ENCODE measurements at places on chromosomes 16 and 17. TPM values are rescaled to one million over a fixed set of nuclear protein-coding genes. Genes with fewer than 3 reads are reported as not detected.

- DNase-seq, result peak; percentile 46
These were observed 661 bp downstream of the GIT1 start for GRCh38 chr17:29588562-29589411.

TBX2 gene
- not detected for total RNA-seq

- no peak for DNase-seq
These were observed 15.0 kb downstream of the USP31 start for GRCh38 chr16:23134274-23134673.

- no peak for DNase-seq
These were observed 94.1 kb downstream of the PRKCB start for GRCh38 chr16:23929856-23930255.

- no peak for DNase-seq
These were observed 79.4 kb downstream of the ABCC6 start for GRCh38 chr16:16143931-16144330.

KRT13 gene
- 45.8 TPM for total RNA-seq

DNA sequence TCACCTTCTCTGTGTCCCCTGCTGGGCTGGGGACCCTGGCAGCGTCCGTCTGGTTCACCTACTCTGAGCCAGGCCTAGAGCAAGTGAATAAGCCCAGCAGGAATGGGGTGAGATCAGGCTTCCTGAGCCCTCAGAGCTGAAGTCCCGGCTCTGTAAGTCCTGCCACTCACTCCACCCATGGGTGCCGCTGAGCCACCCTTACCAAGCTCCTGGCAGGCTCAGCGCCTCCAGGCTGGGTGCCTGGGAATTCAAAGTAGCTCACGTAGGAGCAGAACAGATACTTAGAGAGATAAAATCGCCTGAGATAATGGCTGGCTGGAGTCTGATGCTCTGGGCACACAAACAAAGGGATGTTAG, 9.8 kb upstream of the LASP1NB start:
- DNase-seq, result peak; percentile 14

DNASE1L2 gene
- 0.99 TPM for total RNA-seq

DNA sequence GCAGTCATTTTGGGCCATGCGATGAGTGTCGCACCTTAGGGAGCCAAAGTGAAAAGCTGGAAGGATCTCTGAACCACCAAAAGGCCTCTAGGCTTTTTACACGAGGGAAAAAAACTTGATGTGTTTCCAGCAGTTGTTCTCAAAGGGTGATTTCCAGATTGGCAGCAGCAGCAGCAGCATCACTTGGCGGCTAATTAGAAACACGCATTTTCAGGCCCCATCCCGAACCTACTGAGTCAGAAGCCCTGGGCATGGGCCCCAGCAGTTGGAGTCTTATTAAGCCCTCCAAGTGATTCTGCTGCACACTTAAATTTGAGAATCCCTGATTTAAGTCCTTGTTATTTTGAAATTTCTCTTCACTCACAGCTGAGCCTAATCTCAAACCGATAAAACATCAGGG, 25.3 kb upstream of the PYY start:
- no peak for DNase-seq

- no peak for DNase-seq
These were observed 151.4 kb downstream of the KATNIP start for GRCh38 chr16:27701381-27701780.

- DNase-seq, result peak; percentile 51
These were observed 44.0 kb upstream of the AKTIP start for GRCh38 chr16:53546988-53547391.

GRCh38 chr16:26749072-26749471, 317.7 kb upstream of the C16orf82 start:
- DNase-seq, result no peak

DNA sequence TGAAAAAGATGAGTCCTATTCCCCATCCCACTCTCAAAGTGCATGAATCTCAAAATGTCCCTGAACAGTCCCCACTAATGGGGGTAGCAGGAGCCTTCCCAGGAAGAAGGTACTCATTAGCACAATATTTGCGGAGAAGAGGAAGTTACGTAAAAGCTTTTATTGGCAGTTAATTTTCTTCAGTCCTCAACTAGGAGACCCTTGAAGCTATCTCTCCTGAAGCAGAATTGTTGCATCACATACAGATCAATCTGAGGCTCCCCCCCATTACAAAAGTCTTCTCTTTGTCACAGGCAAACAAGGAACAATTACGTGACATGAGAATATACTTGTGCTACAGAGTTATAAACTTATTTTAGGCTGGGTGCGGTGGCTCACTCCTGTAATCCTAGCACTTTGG, 14.2 kb downstream of the SLFN12L start:
- no peak for DNase-seq

- DNase-seq, result peak; percentile 93
These were observed at the start of the genes SDF2 and SUPT6H for GRCh38 chr17:28661635-28662526. Gene SDF2, minus strand, starts transcription at chr17:28661906. Its CDS starts 30 bp downstream, at chr17:28661876. Gene SUPT6H, plus strand, starts transcription at chr17:28662205. Its CDS starts 11,197 bp downstream, at chr17:28673402.

NAGS gene
- total RNA-seq, result 4.2 TPM

C1QTNF8 gene
- 0.10 TPM for total RNA-seq

DNA sequence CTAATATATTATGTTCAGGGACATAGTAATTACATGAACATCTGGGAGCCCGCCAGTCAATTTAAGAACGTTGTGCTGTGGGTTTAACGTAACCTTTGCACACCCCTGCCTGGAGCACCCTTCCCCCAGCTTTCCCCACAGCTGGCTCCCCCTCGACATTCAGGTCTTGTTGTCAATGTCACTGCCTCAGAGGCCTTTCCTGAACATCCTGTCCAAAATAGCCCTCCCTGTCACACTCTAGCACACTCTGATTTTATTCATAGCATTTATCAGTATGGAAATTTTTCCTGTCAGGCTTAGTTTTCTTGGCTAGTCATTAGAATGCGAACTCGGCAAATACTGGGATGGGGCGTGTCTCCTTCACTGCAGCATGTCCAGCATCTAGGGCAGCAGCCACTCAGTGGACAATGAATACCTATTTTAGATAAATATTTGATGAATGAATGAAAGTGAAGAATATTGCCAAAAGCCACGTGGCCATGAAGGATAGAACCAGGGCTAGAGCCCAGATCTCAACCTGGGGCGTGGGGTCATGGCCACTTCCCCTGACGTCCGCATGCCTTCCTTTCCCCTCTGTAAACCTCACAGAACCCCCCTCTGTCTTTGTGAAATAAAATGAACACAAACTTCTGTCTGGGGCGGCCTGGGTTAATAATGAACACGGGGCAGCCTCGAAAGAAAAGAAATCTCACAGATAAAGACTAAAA, 10.5 kb downstream of the PIK3R6 start:
- no peak for DNase-seq

DNA sequence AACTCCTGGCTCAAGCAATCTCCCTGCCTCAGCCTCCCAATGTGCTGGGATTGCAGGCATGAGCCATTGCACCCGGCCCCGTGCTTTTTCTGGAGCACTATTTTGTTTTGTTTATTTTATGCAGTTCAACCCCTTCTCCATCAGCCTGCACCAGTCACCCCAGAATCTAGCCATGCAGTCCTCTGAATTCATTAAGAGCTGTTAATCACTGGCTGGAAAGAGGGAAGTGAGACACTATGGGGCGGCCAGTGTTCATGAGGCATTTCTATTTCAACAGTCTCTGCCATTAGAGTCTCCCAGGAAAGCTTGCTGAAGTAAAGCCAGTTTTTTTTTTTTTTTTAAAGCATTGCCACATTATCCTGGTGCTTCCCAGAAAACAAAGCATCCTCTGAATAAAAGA, 1.7 kb downstream of the VWA3A start:
- no peak for DNase-seq

DNA sequence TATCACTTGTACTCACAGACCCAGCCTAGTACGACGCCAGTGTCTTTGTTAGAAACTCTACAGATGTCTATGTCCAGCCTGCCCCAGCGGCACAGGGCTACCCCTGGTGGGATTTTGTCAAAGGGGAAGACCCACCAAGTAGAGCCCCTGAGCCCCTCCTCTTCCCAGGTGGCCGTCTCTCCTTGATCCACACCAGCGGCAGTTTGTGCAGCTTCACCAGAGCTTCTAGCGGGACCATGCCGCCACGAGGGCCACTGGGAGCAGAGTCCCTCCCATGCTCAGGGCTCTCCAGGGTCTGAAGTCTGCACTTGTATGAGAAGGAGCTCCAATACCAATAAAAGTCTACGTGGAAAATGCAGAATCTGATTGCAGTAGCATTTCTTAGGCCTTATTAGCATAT, 157.1 kb downstream of the RPTOR start:
- DNase-seq, result no peak

DNA sequence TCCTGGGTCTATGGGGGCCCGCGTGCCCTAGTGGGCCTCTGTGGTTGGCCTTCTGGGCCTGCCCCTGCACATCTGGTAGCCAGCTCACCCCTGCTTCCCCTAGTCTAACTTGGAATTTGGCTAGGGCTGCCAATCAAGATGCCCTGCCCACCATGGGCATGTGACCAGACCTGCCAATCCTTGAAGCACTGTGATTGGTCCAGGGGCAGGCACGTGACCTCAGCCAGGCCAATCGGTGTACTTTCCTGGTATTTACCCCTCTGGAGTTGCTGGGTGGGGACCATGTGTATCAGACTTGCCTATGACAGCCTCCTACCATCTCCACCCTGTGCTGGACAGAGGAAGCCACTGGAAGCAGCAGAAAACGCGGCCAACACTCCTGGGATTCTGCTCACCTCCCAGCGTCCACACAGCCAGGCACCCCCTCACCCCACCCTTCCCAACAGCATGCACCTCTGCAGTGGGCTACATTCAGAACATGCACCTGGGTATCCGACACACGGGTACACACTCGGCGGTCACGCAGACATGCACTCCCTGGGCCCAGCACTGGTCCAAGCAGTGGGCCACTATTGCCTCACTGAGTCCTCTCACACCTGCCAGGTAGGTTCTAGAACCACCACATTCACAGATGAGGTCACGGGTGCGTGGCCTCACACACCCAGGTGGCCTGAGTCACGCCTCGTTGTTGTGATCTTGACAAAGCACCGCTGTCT, 96.9 kb downstream of the RBFOX3 start:
- no peak for DNase-seq

DNA sequence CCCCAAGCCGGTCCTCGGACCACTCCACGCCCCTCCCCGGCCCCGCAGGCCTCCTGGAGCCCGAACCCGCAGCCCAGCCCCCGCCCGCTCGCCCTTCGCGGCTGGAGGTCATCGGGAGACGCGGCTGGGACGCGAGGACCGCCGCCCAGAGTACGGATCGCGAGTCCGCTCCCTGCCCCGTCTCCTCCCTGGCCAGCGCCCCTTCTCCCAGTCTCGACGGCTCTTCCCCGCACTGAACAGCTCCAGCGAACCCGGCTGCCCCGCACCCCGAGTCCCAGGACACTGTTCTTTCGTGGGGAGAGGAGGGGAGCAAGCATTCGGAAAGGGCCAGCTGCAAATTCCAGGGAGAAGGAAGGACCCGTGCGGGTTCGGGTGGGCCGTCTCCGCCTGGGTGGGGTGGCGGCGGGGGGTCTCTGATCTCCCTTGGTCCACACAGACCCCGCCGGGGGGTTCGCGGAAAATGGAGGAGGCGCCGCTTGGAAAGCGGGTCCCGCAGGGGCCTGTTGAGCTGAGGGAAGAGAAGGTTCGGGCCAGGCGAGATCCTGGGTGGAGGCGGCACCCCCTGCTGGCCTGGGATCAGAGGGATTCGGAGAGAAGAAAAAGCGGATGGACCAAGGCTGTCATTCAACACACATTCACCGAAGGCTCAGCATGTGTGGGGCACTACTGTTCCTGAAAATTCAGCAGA, 632 bp upstream of the RTN4RL1 start:
- peak; percentile 45 for DNase-seq

- no peak for DNase-seq
These were observed 59.5 kb downstream of the SLFN11 start for GRCh38 chr17:35313875-35314409.

DNA sequence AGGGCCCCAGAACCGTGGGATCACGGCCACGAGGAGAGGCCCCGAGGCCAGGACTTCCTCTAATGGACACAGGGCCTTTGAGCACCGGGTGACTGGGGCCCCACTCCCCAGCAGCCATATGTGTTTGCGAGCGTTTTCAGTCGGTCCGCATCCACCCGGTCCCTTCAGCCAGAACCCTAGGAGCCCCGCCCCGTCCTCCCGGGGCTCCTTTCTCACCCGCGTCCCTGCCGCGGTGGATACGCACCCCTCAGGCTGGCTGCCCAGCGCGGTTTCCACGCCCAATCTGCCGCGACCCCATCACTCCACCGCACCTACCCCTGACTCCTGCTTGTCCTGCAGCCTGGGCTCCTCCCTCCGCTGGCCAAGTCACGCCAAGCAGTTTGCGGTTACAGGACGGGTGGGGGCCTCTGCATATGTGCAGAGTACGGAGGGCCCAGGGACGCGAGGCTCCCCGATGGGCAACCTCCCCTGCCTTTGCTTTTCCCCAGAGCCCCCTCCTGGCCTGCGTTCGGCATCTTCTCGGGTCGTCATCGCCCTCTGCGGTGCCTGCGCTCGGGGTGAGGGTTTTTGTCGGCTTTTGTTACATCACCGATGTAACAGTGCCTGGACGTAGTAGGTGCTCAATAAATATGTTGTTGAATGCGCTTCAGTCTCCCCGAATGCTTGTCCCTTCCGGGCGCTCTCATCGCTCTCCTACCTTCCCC, 1.0 kb upstream of the TTYH2 start:
- DNase-seq, result no peak

- no peak for DNase-seq
These were observed 18.3 kb upstream of the GNA13 start for GRCh38 chr17:65074778-65075250.

BEAN1 gene
- total RNA-seq, result not detected

PAQR4 gene
- total RNA-seq, result 106 TPM

DNA sequence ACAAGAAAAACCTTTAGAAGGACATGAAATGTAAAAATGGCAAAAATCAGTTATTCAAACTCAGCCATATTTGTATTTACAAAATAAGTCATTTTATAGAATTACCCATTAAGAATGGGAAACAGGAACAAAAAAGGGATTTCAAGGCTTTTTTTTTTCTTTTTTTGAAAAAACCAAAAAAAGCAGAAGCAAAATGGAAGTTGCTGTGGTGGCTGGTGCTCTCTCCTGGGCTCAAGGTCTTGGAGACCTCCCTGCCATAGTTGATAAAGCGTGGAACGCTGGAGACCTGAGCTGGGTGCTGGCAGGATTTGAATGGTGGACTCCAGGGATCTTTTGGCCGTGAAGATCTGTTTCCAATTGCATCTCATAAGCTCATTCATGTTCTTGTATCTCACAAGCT, 3.1 kb downstream of the PLCG2 start:
- no peak for DNase-seq
